CD4-positive, alpha-beta T cell treated with Interleukin-12 subunit alpha and Interleukin-12 subunit beta, for 1 hour (primary cell): ENCODE measurements at places on chromosomes 13 and 19.

- no peak for DNase-seq
These were observed 10.8 kb upstream of the MISP start for GRCh38 chr19:739998-740715.

DNA sequence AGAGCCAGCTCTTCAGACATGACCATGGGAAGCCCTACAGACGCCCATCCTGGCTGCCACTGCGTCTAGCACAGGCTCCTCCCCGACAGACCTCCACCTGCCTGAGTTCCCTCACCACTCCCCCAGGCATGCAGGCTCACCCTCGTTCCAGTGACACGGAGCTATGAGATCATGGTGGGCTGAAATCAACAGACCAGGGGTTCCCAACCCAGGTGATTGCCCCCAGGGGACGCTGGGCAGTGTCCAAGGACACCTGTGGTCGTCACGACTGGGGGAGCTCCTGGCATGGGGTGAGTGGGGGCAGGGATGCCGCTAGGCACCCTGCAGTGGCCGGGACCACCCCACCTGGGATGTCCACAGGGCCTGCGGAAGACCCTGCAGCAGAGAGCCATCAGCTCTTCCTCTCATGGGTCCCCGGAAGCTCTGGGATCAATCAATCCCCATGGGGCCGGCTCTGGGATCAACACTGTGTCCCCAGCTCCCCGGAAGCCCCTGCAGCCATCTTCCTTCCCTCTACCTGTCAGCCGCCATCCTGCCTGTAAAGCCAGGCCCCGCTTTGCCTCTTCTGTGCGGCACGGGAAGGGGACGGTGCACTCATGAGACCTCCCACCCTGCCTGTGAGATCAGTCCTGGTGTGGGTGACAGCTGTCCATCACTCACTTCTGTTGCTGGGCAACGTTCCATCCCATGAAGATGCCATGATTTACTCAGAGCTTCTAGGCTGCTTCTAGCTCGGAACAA is 12.8 kb upstream of the MADCAM1 start:
- no peak for DNase-seq

DNA sequence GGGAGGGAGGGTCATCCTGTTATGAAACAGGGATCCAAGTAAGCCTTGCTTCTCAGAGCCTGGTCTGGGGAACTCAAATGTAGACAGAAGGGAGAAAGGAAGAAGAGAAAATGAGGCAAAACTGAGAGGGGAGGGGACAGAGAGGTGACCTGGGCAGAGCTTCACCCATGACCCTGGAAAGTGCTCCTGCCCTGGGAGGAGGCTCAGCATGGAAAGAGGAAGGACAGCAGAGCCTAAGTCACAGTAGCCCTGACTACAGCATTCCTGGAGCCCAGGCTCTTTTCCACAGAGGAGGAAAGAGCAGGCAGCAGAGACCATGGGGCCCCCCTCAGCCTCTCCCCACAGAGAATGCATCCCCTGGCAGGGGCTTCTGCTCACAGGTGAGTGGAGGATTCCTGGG is at the start of gene CEACAM3:
Gene CEACAM3, plus strand, starts transcription at position 226 of the 400 bp plus-strand sequence. Its CDS starts 91 bp downstream, at position 317.
- no peak for DNase-seq

DNA sequence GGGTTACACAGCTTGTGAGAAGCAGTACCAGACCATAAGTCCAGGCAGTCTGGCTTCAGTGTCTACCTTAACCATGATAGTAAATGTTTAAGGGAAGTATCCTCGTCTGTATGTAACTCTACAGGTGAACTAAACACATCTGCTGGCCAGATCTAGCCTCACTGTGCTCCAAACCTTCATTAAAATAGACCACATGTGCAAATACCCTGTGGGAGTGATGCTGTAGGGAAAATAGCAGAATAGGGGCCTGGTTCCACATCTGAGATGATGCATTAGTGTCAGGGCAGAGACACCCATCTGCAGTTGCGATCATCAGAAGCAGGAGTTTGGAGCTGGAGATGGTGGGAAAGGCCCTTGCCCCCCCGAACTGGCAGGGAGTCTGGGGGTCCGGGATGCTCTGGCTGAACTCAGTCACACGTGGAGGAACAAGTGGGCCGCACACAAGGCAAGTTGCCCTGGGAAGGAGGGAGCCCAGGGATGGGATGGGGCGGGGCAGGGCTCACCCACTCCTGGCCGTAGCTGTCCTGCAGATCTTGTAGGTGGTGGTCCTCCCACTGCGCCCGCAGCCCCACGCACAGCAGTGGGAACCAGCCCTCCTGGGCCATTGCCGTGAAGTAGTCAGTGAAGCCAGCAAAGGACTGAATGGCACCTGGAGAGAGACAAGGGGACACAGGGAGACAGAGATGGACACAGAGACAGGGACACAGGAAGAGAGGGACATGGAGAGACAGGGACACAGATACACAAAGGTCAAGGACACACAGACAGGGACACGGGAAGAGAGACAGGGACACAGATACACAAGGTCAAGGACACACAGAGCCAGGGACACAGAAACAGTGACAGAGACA is 7.3 kb downstream of the TMEM147 start:
- no peak for DNase-seq

GRCh38 chr13:49831455-49831854 is 39.0 kb upstream of the KPNA3 start:
- DNase-seq, result no peak

- DNase-seq, result no peak
These were observed 174.0 kb upstream of the LSM14A start for GRCh38 chr19:33998302-33998701.

- no peak for DNase-seq
These were observed 56.7 kb upstream of the MED4 start for GRCh38 chr13:48151363-48152161.

DNA sequence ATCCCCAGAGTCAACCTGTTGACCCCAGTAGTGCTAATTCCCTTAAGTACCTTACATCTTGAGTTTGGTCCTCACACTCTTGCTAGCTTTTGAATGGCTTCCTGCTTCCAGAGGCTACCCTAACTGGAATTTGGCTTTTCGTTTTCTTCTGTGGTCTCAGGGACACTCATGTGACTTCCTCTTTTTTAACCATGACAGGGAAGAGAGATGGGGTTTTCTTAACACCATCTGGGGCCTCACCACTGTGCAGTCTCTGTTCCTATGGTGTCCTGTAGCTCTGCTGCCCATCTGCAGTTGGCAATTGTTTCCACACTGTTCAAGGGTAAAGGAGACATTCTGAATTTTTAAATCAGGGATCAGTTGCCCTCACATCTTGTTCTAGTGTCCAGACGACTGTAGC is 66.7 kb downstream of the SLC10A2 start:
- DNase-seq, result no peak

- DNase-seq, result no peak
These were observed 38.1 kb upstream of the ZNF527 start for GRCh38 chr19:37332839-37333238.

DNA sequence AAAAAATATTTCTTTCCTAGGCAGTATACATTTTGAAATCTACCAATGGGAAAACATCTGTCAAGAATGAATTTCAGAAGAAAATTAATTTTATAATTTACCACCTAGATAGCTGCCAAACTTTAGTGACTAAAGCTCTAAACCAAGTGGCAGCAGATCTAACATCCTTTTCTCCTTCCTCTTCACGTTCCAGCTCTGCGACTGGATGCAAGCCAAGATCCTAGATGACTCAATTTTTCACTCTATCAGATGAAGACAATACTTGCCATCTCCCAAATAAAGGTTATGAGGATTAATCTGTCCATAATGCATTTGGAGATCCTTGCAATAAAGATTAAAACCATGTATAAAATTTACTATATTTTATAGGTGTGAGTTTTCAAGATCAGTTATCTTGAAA is 66.7 kb upstream of the MIR17HG start:
- no peak for DNase-seq

DNA sequence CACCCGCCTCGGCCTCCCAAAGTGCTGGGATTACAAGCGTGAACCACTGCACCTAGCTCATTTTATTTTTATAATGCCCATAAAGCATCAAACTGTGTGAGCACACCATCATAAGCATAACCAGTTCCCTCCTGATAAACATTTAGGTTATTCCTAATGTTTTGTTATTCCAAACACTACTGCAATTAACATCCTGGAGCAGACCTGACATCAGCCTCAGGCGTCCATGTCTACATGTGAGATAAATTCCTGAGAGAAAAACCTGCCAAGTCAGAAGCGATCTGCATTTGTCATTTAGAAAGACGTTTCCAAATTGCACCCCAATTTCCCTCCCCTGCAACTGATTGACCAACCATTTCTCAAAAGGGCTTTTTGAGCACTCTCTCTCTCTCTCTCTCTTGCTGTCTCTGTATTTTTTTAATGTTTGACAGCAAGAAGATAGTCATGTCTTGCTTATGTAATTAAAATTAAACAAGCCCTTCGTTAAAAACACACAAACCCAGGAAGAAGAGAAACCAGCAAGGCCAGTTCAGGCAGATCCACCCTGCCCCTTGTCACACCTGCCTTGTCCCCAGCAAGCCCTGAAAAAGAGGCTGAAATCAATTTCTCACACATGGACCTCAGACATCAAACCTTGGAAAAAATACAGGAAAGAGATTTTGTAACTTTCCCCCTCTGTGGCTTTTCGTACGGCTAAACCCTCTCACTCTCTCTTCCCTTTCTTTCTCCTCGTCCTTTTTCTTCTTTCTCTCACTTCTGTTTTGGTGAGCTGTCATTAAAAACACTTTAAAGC is 9.9 kb downstream of the LYPD3 start:
- no peak for DNase-seq
